ENCODE measurements at places on chromosomes 11 and 22. TPM values are rescaled to one million over a fixed set of nuclear protein-coding genes. Genes with fewer than 3 reads are reported as not detected.

DNA sequence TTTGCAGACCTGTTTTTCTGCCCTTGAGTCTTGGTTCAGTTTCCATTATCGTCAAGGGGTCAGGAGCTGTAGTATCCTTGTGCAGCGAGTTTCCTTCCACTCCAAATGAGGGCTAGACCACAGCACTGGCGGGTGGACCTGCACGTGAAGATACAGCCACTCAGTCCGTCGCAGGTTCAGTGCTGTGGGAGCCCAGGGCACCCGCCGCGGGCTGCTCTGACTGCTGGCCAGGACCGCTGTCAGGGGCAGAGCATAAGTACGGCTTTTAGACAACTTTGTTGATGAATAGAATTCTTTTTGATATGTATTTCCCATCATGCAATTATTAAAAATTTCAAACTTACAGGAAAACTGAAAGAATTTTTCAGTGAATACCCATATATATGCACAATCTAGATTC, 56.6 kb downstream of the NF2 start:
- H3K36me3 ChIP-seq: peaks cover 13% of the 10 kb centered on the region
- no peaks in the 10 kb centered on the region for H3K4me1 ChIP-seq
- no peaks in the 10 kb centered on the region for H3K27me3 ChIP-seq
- no peak overlapping the region for H3K4me3 ChIP-seq
- DNase-seq: no peak

DNA sequence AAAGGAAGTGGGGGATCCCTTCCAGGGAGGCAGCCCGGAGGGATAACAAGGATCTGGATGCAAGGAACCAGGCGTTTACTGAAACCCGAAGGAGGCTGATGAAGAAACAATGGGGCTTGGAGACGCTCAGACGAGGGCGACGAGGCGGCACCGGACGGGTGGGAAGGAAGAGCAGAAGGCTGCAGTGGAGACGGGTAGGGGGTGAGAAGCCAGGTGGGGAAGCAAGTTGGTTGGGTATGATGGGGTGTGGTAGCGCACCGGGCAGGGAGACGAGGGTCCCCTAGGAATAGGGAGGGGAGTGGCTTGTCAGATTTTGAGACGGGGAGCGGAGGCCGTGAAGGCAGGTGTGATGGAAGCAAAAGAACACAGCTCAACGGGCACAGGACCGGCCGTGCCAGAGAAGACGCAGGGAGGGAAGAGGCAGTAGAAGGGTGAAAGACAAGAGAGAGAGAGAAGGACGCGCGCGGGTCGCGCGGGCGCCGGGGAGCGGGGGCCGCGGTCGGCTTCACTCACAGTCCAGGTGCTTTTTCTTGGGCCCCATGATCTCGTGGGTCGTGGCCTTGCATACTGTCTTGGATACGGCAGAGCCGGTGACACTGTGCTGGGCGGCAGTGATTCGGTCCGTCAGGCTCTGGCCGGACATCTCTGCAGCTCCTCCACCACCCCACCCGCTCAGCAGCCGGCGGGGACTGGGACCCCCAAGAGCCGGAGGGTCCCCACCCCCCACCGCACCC, 579 bp downstream of the PICALM start:
- peak overlapping the region; percentile 99 for H3K4me3 ChIP-seq
- peak overlapping the region; percentile 76 for H3K27ac ChIP-seq
- peak; percentile 6 for DNase-seq

DNA sequence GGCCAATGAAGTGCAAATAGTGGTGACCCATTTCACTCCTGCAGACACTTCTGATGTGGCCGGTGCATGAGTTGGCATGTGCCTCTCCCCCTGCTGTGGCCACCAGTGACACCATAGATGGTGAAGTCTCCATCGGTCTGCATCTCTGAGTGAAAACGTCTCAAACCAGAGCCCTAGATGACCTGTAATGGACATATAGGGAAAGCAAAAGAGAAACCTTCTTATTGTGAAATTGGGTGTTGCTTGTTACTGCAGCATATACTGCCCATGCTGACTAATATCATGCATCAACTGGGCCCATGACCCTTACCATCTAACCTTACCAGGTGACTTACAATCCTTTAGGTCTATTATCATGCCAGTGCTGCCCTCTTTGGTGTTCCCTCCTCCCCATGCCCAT, 11.7 kb upstream of the VPS37C start:
- H3K27me3 ChIP-seq: peaks cover 37% of the 10 kb centered on the region
- no peaks in the 10 kb centered on the region for H3K4me1 ChIP-seq
- no peak overlapping the region for H3K4me3 ChIP-seq
- DNase-seq: no peak

DNA sequence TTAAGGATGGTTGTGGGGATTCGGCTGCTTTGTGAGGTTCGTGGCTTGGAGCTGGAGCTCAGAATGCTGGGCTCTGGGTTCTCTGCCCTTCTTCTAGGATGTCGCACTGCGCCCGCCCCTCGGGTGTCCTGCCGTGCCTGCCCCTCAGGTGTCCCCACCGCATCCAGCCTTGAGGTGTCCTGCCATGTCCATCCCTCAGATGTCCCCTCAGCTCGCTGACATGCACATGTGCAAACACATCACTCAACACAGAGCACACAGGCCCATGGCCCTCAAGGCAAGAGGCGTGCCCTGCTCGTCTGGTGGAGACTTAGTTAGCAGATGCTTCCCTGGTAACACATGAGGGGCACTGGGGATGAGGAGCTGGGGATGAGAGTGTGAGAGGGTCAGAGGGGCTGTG, 359.3 kb downstream of the TBC1D22A start:
- no peak overlapping the region for H3K4me3 ChIP-seq
- no peak for DNase-seq
- no peaks in the 10 kb centered on the region for H3K36me3 ChIP-seq
- H3K4me1 ChIP-seq: peaks cover 7% of the 10 kb centered on the region

DNA sequence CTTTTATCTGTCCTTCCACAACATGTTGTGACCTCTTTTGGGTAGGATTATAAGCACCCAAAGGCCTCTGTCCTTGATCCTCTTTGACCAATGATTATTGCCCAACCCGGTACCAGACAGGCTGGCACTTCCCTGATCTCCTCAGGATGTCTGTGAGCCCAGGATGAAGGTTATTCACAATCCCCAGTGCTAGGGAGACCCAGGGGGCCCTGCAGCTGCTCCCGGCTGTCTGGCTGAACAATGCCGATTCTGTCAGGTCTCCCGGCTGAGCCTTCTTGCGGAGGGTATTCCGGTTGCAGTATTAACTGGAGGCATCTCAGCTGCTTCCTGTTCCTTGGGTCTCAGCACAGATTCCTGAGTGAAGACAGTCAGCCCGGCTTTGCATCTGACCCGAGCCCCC, 71.2 kb upstream of the CDON start:
- H3K4me1 ChIP-seq: peaks cover 68% of the 10 kb centered on the region
- no peaks in the 10 kb centered on the region for H3K27me3 ChIP-seq
- H3K27ac ChIP-seq: no peak overlapping the region
- DNase-seq: peak; percentile 84

DNA sequence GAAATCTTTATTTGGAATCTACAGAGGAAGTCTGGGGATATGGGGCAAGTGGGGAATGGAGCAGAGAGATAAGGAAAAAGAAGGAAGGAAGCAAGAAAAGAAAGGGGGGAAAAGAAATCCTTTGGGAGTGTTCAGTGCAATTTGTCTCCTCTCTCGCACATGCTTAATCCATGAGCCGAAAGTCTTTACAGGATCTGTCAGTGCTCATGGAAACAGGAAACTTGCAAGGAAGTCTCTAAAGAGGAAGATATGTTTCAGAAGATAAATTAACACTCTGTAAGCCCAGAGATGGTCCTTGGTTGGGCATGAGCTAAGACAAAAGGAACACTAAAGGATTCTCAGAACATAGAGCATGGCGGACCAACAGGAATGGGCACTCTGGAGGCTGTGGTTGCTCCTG, 47.9 kb upstream of the FLI1 start:
- H3K36me3 ChIP-seq: no peaks in the 10 kb centered on the region
- DNase-seq: no peak
- H3K27ac ChIP-seq: no peak overlapping the region
- no peaks in the 10 kb centered on the region for H3K27me3 ChIP-seq
- H3K4me3 ChIP-seq: no peak overlapping the region

DNA sequence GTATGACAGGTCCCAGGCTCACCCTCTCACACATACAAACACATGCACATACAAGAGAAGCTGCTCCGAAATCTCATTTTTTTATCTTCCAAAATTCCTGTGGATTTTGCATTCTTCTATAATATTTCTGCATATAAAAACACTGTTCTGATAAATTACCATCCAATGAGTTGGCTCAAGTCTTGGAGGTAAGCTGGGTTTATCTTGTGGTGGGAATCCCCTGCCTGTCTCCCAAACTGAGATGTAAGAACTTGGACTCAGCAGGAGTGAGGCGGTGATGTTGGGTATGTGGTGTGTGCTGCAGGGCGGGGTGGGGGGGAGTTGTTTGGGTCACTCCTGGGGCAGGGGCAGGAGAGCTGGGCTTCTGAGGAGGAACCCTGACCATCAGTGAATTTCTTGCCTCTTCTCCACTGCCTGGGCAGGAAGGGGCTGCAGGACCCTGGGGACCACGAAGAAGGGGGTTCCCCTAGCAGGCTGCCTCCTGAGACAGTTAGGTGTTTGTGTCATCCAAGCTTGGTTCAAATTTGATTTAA, 6.8 kb upstream of the P2RY6 start:
- no peaks in the 10 kb centered on the region for H3K36me3 ChIP-seq
- no peak for DNase-seq
- no peak overlapping the region for H3K4me3 ChIP-seq

DNA sequence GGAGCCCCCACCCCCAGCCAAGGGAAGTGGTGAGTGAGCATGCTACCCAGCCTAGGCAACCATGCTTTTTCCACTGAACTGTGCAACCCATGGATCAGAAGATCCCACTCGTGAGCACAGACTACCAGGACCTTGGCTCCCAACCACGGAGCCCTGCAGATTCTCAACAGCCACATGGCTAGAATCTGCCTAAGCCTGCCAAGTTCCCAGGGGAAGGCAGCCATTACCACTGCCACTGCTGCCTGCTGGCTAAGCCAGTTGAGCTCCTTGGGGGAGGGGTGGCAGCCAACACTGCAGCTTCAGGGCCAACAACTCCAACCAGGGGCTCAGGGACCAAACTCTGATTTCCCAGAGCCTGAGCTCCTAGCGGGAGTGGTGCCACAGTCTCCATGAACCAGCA, 195.8 kb downstream of the DLG2 start:
- no peak overlapping the region for H3K27ac ChIP-seq
- no peaks in the 10 kb centered on the region for H3K4me1 ChIP-seq
- no peaks in the 10 kb centered on the region for H3K36me3 ChIP-seq
- H3K4me3 ChIP-seq: no peak overlapping the region

- no peak overlapping the region for H3K27ac ChIP-seq
- H3K4me1 ChIP-seq: peaks cover 56% of the 10 kb centered on the region
- no peak for DNase-seq
- H3K4me3 ChIP-seq: no peak overlapping the region
Measured at GRCh38 chr22:39181778-39182177, 29.3 kb upstream of the CBX7 start.

DNA sequence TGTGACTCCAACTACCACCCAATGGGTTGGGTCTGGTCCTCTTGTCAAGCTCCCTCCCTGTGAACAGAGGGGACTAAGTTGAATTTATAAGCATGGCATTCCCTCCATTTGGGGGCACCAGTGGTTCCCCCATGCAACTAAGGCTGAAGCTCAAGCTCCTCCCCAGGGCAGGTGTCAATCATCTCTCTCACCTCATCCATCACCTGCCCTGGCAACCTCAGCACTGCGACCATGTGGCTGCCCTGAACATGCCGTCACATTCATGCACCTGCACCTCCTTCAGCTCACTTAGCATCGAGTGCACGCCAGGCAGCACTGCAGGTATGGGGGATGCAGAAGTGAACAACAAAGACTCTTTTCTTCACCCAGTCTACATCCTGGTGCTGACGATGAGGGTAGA, 799.3 kb downstream of the TBC1D22A start:
- H3K4me1 ChIP-seq: no peaks in the 10 kb centered on the region
- H3K4me3 ChIP-seq: no peak overlapping the region
- no peak overlapping the region for H3K27ac ChIP-seq
- peaks cover 2% of the 10 kb centered on the region for H3K27me3 ChIP-seq

DNA sequence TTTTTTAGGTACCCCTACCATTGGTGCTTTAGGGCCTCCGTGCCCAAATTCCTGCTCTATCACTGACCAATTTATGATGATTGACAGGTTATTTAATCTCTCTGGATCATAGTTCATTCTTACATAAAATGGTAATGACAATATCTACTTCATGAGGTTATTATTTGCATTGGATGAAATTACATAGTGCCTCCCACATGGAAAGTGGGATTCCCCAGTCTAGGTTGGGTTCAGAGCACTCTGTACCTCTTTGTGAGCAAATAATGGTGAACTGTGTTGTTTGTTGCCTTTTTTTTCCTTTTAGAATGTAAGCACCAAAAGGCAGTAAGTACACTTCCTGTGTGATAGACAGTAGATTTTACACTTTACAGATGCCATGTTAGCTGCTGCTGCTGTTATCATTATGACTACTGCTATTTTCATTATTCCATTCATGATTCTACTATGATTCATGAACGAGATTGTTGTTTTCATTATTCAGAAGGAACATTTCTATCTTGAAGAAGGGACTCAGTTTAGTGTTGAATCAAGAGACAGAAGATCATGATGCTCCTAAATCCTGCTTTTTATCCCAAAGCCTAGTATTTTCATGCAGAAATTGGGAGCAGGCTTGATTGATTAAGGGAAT, 100.8 kb downstream of the ALX4 start:
- H3K27me3 ChIP-seq: no peaks in the 10 kb centered on the region
- H3K36me3 ChIP-seq: no peaks in the 10 kb centered on the region
- no peak overlapping the region for H3K4me3 ChIP-seq

DNA sequence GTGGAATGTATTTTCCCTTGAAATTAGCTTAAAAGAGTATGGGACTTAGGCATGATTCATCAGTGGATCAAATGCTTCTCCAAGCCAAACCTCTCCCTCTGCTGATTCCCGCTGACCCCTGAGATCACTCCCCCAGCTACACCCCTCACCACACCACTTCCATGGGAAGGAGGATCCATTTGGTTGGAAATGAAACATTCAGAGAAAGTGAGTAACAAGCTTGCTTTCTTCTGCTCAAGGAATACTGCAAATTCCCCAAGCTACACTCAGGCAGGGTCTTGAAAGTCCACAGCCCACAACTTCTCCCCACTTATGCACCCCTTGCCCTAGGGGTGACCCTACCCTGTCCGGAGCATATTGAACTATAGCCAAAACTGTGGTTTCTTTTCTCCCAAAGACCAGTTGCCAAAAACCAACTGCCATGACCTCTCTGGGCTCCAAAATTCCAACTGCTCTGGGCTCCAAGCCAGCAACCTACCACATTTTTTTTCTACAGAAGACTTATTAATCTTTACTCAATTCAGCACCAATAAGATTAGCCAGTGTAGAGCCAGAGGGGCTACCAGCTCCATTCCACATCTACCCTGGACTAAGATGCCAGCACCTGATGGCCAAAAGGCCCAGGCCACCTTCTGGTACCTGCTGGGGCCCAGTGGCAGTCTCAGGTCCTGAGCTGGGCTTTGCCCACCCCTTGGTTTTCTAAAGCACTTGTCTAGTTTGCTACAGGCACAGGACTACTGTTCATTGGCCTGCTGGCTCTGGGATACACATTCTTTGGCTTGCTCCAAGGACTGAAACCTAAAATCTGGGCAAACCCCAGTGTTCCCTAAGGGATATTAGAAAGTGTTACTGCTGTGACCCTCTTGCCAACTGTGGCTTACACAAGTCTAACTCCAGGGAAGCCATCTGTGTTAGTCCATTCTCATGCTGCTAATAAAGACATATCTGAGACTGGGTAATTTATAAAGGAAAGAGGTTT, 101.1 kb downstream of the MICAL3 start:
- DNase-seq: no peak
- no peaks in the 10 kb centered on the region for H3K27me3 ChIP-seq
- no peak overlapping the region for H3K4me3 ChIP-seq
- H3K4me1 ChIP-seq: peaks cover 54% of the 10 kb centered on the region
- no peak overlapping the region for H3K27ac ChIP-seq
- H3K36me3 ChIP-seq: no peaks in the 10 kb centered on the region

The GNG3 gene
- not detected for total RNA-seq

The AGBL2 gene
- 0.67 TPM for total RNA-seq

The H19 gene
- total RNA-seq: 1.2 TPM

The AQP11 gene
- 15.3 TPM for total RNA-seq

The RHOD gene
- 0.27 TPM for total RNA-seq

The IL10RA gene
- total RNA-seq: not detected

All from HepG2 (cell line).